Epithelial cell of proximal tubule (primary cell): ENCODE measurements at places on chromosomes 3 and 15. TPM values are rescaled to one million over a fixed set of nuclear protein-coding genes. Genes with fewer than 3 reads are reported as not detected.

RBP2 gene
- not detected in 2 replicates for total RNA-seq

CELF6 gene
- total RNA-seq: not detected in 2 replicates

OR5AC2 gene
- not detected in 2 replicates for total RNA-seq

BNC1 gene
- 10.6 and 16.4 TPM in 2 replicates for total RNA-seq

CHDH gene
- 4.5 and 9.2 TPM in 2 replicates for total RNA-seq
